ENCODE measurements at places on chromosomes 5 and 9.

DNA sequence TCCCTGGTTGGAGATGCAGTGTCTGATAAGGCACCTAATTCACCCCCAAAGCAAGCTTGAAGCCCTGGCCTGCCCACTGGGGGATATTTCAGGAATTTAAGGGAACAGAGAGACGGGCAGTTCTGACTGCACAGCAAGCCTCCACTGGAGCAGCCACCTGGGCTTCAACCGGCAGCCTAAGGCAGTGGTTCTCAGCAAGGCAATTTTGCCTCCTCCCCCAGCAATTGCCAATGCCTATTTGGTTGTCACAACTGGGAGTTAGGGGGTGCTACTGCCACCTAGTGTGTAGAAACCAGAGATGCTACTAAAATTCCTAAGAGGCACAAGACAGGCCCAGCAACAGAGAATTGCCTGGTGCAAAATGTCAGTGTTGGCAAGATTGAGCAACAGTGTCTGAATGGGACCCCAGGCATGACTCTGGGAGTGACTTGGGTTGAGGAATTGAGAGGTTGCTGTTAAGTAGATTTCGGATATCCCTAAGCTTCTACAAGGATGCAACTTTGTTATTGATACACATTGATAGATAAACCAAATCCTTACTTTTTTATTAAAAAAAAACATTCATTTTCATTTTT is 58.7 kb upstream of the CTSL start:
- DNase-seq = no peak

DNA sequence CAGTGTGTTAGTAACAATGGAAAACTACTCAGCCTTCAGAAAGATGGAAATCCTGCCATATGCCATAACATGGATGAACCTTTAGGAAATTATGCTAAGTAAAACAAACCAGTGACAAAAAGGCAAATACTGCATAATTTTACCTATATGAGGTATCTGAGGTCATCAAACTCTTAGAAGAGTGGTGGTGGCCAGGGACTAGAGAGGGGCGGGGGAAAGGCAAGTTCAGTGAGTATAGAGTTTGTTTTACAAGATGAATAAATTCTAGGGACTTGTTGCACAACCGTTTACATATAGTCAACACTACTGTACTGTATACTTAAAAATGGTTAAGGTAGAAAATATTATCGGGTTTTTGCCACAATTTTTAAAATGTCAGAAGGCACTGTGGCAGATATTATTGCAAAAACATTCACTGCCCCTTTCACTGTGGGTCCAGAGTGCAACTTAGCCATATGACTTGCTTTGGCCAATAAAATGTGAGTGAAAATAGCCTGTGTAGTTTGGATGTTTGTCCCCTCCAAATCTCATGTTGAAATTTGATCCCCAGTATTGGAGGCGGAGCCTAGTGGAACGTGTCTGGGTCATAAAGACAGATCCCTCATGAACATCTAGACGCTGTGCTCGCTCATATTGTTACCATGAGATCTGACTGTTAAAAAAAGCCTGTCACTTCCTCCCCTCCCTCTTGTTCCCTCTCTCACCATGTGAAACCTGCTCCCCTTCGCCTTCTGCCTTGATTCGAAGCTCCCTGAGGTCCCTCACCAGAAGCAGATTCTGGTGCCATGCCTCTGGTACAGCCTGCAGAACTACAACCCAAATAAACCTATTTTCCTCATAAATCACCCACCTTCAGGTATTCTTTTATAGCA is 9.5 kb downstream of the ZNF367 start:
- no peak for DNase-seq

GRCh38 chr9:5111696-5112095 is 73.7 kb downstream of the INSL6 start:
- DNase-seq = no peak

DNA sequence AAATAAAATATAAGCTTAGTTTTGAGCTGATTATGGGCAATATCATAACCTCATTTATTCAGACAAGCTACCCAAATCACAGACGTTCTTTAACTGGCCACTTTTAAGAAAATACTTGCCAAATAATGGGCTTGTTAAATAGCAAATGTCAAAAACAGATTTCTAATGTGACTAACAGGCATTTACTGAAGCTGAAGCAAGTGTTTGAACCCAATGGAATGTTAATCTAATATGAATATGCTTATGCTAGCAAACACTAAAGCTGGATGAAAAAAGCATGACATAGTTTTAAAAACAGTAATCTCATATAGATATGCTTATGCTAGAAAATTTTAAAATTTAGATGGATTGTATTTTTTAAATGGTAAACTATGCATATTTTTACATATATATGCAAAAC is 411.6 kb upstream of the PTGER4 start:
- DNase-seq = no peak

DNA sequence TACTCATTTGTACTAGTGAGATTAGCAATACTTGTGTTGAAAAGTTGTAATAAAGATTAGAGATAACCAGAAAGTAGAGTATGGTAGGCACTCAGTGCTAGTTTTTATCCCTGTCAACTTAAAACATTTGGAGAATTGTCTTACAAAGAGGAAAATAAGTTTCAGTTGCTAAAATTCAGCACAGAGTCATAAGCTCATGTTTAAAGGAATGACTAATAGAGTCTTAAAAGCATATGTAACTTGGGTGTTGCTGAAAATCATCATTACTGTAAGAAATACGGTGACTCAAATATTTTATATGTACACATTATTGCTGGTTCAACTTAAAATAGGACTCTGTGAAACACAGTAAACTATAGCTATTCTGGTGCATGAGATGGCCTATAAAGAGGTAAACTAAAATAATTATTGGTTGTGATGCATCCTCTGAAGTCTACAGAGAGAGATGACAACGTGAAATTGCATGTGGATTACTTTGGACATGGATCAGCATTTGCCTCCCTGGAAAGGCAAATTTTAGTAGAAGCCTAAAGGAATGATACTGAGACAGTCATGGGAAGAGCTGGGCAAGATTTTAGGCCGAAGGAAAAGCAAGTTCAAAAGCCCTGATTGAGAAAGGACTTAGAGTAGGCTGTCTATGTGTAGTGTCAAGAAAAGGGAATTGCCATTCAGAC is 34.6 kb downstream of the SGCD start:
- no peak for DNase-seq

DNA sequence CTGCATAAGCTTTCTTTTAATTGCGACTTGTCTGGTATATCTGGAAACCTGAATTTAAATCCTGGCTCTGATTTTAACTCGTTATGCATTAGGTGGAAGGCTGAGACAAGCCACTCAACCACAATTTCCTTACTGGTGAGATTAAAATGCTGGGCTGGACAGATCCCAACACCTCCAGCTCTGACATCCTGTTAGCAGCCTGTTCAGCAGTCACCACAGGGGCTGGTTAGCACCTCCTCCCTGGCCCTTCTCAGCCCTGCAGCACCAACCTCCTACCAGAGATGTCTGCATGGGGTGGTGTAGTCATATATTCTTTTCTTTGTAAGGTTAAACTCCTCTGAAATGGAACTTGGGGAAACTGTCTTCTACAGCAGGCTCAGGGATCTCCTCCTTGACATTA is 156.5 kb upstream of the NFIL3 start:
- no peak for DNase-seq

DNA sequence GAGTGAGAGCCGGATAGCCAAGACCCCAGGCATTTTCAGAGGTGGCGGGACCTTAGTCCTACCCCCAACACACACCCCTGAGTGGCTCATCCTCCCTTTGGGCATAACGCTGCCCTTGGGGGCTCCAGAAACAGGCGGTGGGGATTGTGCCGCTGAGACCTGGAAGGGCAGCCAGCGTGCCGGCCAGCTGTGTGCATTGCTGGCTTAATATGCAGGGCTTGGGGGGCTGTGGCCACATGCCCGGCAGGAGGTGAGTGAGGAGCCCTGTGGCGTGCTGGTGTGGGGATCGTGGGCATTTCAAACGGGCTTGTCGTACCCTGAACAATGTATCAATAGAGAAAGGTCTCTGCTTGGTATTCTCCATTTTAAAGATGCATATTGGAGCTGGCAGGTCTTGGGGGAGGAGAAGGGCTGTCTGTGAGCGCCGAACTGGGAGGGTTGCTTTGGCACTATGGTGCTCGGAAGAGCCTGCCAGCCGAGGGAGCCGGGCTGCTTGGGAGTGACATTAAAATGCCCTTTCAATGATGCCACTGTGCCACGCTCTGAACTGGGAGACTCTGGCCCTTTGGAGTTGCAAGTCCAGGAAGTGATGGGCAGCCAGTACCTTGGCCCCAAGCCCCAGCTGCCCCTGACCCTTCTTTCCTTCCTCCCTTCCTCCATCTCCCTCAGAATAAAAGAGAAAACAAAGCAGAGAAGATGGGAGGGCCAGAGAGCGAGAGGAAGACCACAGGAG is 11.2 kb upstream of the OLFM1 start:
- DNase-seq = no peak

- peak; percentile 28 for DNase-seq
Observed at GRCh38 chr9:37801287-37801850, 772 bp downstream of the DCAF10 start.

All from stimulated activated CD4-positive, alpha-beta T cell treated with anti-CD3 and anti-CD28 coated beads, Interleukin-12 subunit alpha, Interleukin-12 subunit beta, amount 100 ng/mL, for 24 hours (primary cell).